ENCODE measurements at places on chromosomes 3 and 15.

- DNase-seq: no peak
These were observed 10.3 kb upstream of the GPR160 start for GRCh38 chr3:170027233-170028102.

DNA sequence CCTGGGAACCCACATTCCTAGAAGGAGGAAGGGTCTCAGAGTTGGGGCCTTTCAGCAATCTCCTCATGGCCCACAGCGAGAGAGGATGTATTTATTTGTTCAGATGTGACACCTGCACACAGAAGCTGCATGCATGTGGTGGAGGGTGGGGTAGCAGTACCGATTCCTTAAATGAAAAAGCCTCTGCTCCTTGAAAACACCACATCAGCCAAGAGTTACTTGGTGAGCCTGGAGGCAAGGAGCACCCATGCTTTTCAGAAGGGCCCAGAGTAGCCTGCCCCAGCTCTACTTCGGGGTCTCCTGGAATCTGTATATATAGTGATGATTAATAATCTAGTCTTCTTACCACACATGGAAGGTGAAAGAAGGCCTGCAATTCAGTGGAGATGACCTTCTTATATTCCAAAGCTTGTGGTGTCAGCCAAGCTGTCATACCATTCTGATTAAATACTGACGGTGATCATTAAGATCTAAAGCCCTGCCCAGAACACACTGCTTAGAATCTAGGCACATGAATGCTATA, 33.5 kb downstream of the SEMA6D start:
- no peak for DNase-seq

DNA sequence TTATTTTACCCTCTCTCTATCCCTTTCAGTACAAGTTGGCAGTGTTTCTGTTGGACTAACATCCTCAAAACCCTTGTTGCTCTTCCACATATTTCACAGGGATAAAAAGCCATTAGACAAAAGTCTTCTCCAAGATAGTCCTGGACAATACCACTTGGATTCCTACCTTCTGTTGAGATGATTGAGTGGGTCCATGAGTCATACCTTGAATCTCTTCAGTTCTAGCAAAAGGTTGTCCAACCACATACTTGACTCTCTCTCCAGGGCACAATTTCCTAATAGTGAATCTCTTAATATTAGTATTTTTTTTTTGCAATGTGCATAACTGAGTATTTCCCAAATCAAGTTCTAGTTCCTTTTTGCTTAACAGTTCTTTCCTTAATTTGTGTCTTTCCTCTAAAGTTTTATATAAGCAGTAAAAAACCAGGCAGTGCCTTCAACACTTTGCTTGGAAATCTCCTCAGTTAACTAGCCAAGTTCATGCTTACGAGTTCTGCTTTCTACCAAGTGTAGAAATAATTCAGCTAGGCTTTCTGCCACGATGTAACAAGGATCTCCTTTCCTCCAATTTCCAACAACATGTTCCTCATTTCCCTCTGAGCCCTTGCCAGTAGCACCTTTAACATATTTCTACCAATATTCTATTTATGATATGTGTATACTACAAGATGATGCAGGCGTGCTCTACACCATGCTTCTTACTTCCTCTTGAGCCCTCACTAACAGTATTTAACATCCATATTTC, 68.3 kb upstream of the NEO1 start:
- no peak for DNase-seq

GRCh38 chr15:26011916-26012315, 148.8 kb upstream of the ATP10A start:
- DNase-seq: no peak

GRCh38 chr3:29609328-29609811, 328.5 kb downstream of the RBMS3 start:
- DNase-seq: no peak

- no peak for DNase-seq
These were observed 110.8 kb downstream of the MFSD1 start for GRCh38 chr3:158912621-158913020.

DNA sequence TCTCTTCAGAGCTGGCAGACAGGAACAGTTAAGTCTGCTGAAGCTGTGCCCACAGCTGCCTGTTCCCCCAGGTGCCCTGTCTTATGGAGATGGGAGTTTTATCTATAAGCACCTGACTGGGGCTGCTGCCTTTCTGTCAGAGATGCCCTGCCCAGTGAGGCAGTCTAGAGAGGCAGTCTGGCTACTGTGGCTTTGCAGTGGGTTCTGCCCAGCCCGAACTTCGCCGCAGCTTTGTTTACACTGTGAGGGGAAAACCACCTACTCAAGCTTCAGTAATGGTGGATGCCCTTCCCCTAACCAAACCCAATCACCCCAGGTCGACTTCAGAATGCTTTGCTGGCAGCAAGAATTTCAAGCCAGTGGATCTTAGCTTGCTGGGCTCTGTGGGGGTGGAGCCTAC, 91.2 kb downstream of the SLC25A26 start:
- DNase-seq: no peak

GRCh38 chr3:45871780-45872179, 14.6 kb upstream of the CCR9 start:
- no peak for DNase-seq

- DNase-seq: no peak
These were observed 9.0 kb upstream of the GSK3B start for GRCh38 chr3:120103276-120103675.

GRCh38 chr3:72746430-72747411, 101.5 kb downstream of the SHQ1 start:
- DNase-seq: no peak

- DNase-seq: no peak
These were observed 48.8 kb upstream of the PIK3R4 start for GRCh38 chr3:130795396-130795795.

GRCh38 chr3:9035473-9035872, 72.2 kb upstream of the RAD18 start:
- no peak for DNase-seq

DNA sequence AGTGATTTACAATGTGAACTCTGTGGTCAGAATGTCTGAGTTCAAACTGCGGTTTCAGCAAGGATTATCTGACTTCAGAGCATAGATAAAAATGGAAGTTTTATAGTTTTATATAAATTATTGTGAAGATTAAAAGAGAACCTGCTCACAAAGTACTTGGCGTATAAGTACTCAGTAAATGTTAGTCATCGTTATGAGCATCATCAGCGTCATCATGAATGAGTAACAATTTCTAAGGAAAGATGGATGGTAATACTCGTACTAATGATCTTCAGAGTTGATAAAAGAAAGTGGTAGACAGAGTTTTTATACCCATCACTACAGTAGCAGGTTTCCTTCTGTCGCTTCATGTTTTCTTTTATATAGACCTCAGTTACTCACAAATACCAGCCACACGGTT, 341.8 kb downstream of the RAP2B start:
- no peak for DNase-seq

DNA sequence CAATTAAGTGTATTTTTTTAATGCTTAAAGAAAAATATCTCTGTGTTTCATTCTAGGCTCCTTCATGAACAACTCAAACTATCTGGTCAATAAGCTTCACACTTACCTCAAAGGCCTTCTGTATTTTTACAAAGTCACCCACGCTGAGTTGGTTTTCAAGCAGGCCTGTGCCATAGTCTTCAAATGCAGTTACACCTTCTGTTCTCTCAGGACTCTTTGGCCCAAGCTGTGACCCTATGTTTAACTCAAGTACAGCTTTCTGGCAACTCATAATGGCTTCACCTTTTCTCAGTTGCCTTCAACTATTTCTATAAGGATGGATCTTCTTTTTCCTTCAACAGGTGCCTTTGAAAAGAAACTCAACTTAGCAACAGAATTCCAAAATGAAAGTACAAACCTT, 587 bp downstream of the WDR49 start:
- DNase-seq: no peak

DNA sequence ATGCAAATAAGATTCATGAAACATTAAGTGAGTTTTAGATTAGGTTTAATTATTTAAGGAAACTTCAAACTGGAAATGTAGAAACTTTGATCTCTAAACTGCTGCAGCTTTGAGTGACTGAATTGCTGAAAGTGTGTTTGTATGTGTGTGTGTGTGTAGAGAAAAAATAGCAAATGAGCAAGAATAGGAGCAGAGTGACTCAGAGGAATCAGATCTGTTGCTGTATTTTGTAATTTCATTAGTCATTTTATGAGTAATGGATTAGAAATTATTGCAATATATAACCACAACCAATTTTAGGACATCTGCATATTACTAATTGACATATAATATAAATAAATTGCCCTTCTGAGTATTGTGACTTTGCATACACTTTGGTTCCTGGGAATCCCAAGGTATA, 52.8 kb upstream of the SLC9A9 start:
- DNase-seq: no peak

GRCh38 chr3:132262305-132262704, 54.9 kb upstream of the ACP3 start:
- DNase-seq: no peak

- no peak for DNase-seq
These were observed 147.1 kb upstream of the IGF1R start for GRCh38 chr15:98501192-98501591.

GRCh38 chr3:100252001-100252400, 8.8 kb upstream of the TBC1D23 start:
- no peak for DNase-seq

DNA sequence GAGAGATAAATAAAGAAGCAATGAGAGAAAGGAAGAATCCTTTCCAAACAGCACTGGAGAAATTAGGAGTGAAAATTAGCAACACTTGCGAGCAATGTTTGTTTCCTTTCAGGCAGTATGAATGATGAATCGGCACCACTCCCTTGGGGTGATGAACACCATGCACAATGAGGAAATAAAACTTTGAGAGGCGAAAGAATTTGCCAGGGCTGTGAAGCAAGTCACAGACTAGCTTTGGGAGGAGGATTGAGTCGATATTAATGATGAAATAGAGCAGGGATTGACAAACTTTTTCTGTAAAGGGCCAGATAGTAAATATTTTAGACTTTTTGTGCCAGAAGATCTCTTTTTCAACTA, 237.7 kb downstream of the AGBL1 start:
- DNase-seq: no peak

DNA sequence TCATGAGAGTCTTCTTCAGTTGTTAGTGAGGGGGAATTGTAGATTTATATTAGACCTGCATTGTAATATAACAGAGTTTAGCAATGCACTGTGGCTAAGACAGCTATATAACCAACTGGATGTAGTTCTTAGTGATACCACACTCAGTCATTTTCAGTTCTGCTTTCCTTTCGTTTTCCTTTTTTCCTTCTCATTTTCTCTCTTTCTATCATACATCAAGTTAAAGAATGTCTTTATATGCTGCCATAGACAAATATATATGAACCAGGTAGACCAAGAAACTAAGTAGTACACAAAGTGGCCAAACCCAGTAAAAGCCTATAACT, 43.7 kb upstream of the CD47 start:
- no peak for DNase-seq

DNA sequence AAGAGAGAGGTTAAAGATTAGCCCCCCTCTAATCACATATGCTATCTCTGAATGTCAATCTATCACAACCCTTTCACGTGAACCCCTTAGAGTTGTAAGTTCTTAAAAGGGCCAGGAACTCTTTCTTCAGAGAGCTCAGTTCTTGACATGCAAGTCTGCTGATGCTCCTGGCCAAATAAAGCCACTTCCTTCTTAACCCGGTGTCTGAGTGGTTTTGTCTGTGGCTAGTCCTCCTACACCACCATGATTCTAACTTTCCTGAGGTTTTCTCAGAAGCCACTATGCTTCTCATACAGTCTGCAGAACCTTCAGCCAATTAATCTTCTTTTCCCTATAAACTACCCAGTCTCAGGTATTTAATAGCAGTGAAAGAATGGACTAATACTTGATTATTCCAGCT, 231.1 kb upstream of the CNTN6 start:
- DNase-seq: no peak

- no peak for DNase-seq
These were observed 5.7 kb downstream of the CHST13 start for GRCh38 chr3:126529585-126530170.

DNA sequence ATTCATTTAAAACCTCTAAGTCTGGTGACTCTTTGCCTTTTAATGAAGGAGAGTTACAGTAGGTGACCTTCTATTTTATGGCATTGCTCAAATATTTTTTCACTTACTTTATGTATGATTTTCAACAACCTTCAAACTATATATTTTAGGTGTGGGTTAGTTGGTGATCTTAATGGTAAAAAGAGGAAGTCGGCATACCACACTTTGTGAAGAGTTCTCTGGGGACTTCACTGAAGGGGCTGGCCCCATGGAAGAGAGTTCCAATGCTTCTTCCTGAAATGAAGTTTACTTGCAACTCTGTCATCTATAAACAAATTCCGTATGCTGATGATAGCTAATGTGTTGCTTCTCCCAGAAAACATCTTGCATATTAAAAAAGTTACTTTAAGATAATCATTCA, 647.0 kb upstream of the SGO1 start:
- no peak for DNase-seq

DNA sequence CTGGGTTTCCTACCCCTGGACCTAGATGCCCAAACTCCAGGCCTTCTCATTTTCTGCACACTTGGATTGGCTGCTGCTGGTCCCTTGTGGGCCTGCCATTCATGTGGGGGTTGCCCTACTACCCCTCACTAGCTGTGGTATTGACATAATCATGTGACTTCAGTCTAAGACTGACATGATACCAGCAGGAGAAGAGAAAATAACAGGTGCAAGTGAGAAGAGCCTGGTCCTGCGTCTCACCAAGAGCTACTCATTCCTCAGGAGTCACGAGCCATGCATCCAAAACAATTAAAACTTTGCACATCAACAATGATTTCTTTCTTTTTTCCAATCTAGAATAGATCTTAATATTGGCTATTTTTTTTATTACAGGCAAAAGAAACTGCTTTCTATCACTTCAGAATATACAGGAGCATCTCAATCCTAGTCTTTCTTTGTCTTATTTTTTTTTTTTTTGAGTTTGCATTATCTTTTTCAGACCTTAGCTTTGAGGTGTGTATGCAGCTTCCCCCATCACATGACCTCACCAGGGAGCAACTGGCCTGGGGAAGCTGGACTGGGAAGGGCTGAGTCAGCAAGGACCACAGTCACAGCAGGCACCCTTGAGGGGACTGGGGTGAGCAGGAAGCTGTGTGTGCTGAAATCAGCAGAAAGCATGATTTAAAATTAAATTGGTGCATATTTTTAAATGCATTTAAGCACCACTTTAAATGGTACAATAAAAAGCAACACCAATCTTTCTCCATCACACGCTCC, 27.6 kb downstream of the SLC9A9 start:
- DNase-seq: no peak

GRCh38 chr3:132418916-132419315, 1.6 kb downstream of the DNAJC13 start:
- DNase-seq: no peak

DNA sequence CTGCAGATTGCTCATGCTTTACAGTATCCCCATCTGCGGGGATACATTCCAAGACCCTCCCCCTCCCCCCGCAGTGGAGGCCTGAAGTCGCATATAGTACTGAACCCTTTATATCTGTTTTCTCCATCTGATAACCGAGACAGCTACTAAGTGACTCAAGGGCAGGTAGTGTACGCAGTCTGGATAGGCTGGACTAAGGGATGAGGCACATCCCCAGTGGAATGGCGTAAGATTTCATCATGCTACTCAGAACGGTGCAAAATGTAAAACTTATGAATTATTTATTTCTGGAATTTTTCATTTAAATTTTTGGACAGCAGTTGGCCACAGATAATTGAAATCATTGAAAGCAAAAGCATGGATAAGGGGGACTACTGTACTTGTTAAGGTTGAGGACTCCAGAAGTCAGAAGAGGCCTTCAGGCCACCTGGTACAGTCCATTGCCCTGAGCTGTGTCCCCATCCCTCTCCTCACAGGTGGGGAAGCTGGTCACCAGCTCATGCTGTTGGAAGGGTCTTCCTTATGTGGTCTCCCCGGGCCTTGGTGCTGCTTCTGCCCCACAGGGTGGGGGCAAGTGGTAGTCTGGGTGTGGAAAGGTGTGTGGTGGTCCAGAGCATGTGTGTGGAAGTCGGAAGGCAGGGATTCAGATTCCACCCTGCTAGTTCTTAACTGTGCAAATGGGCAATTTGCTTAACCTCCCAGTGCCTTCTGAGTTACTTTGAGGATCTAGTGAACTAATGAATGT, 72.0 kb downstream of the HCN4 start:
- DNase-seq: no peak

Measured in NCI-H460 (cell line).